ENCODE measurements at places on chromosomes 1 and 21.

DNA sequence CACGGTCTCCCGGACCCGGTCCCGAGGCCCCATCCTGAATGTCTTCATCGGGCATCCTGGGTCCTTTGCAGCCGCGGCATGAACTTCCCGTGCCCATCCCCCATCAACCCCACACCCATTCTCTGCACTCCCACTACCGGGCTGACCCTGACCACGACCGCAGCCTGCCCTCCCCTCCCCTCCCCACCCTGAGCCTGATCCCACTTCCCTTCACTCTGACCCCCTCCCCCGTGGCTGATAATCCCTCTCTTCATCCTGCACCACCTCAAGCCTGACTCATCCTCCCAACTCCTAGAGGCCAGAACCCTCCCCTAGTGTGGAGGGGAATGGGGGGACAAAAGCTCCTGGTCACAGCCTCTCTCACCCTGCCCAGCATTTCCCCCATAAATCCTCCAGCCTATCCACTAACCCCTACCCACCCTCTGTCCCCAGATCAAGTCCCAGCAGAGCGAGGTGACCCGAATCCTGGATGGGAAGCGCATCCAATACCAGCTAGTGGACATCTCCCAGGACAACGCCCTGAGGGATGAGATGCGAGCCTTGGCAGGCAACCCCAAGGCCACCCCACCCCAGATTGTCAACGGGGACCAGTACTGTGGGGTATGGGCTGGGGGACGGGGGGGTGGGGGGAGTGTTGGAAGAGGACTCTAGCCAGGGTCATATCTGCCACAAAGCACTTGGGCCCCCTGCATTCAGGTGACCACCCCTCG is 602 bp downstream of the SH3BGRL3 start:
- DNase-seq = no peak

DNA sequence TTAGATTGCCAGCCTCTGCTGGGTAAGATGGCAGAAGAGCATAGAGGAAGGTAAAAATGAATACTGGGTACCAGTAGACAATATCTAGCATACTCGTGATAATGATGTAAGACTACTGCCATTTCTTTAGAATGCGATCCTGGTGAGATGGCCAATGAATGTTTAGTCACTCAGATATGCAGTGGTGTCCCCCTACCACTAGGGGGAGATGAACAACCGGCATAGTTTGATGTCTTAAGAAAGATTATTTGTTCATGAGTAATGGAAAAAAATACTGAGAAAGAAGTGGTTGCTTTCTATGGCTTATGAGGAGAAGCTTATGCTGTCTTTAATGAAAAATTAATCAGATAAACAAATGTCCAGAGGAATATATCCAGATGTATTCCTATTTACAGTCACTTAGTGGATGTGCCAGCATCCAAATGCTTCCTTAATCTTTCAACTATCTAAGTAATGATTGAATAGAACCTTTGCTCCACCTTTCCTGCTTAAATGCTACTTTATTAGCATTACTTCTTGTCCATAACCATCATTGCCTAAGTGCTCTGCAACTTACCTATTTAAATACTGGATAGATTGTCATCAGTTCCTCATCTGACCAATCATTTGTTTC is 256.6 kb downstream of the ST6GALNAC3 start:
- DNase-seq = peak; percentile 65

GRCh38 chr1:82486468-82486867 is 685.7 kb downstream of the ADGRL2 start:
- no peak for DNase-seq

- no peak for DNase-seq
These were observed 216.4 kb downstream of the MATN1 start for GRCh38 chr1:30507016-30507312.

DNA sequence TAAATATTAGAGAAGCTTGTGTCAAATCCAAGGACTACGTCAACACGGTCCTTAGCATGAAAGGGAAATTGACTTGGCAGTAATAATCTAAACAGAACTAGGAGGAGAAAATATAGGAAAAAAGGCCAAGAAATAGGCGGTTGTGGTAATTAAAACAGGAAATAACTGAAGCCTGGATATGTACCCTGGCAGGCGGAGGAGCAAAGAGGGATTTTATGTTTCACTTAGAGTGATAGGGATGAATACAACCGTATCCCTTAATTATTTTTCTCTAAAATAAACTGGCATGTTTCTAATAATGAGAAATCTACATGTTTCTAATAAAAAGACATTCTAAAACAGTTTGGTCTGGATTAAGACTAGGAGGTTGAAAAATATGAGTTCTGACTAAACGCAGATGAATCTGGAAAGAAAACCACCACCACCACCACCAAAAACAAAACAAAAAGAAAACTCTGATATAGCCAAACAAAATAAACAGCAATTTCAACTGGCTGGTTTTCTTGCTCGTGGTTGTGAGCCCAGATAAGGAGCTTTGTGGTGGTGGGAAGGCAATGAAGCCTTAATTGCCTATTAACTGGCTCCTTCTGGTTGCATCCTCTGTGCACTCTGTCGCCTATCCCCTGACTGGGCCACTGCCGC is 334.2 kb upstream of the SNX7 start:
- no peak for DNase-seq

GRCh38 chr1:186884251-186884650 is 55.5 kb downstream of the PLA2G4A start:
- DNase-seq = no peak

DNA sequence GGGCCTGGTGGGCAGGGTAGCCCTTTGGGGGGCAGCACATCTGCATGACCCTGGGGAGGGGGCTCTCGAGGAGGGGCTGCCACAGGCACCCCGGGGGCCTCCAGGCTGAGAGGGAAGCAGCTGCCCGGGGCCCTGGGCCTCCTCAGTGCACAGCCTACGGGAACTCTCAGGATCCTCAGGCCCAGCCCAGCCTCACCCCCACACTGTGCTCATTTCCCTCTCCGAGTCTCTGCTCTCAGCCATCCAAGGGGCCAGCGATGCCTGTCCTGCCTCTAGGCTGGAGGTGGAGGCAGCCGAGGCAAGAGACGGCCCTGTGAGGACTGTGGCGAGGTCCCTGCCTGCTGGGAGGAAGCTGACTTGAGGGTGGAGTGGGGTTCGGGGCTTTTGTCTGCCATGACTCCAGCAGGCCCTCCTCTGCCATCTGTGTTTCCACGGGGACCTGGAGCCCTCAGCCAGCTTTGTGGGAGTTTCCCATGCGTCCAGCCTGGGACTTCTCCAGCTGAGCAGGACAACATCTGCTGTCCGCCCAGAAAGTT is 7.2 kb upstream of the PLEKHG5 start:
- DNase-seq = no peak

GRCh38 chr1:940107-941014 is 16.6 kb downstream of the SAMD11 start:
- peak; percentile 53 for DNase-seq

GRCh38 chr1:151352021-151352718 is 5.1 kb upstream of the RFX5 start:
- no peak for DNase-seq

GRCh38 chr1:40179496-40180089 is 18.4 kb downstream of the RLF start:
- DNase-seq = no peak

GRCh38 chr1:17251246-17251645 is 2.3 kb downstream of the PADI3 start:
- no peak for DNase-seq

GRCh38 chr1:13642306-13643004 is 57.5 kb upstream of the PRDM2 start:
- no peak for DNase-seq

Measured in natural killer cell (primary cell).